ENCODE measurements at places on chromosomes 7 and 10.

GRCh38 chr10:103757531-103758293, 97.7 kb downstream of the SH3PXD2A start:
- DNase-seq: peak; percentile 19

- no peak for DNase-seq
Measured at GRCh38 chr7:101575721-101576120, 53.4 kb downstream of the MYL10 start.

DNA sequence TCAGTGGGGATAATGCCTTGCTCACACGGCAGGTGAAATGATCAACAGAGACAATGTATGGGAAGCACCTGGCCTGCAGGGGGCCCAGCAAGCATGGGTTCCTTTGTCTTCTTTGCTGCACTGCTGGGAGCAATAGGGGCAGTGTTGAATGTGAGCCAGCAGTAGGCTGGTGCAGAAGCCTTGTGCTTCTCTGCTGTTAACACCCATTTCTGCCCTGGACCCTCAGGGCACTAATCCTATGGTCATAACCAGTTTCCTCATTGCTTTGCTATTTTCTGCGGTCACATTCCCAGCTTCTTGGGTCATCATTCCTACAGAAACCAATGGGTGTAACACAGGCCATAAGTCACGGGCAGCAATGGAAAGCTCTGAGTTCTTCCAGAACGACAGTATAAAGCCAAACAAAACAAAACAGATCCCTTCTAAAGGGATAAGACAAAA, 10.9 kb upstream of the LGI1 start:
- DNase-seq: no peak

GRCh38 chr7:10483671-10484070, 490.0 kb upstream of the PHF14 start:
- no peak for DNase-seq

- DNase-seq: no peak
Measured at GRCh38 chr7:74671602-74672001, 14.1 kb downstream of the GTF2I start.

GRCh38 chr10:87707254-87707653, 47.6 kb downstream of the PAPSS2 start:
- DNase-seq: no peak

GRCh38 chr7:71782051-71782450, 630.1 kb downstream of the CALN1 start:
- DNase-seq: no peak

- DNase-seq: no peak
Measured at GRCh38 chr10:29205787-29206186, 83.1 kb upstream of the LYZL1 start.

DNA sequence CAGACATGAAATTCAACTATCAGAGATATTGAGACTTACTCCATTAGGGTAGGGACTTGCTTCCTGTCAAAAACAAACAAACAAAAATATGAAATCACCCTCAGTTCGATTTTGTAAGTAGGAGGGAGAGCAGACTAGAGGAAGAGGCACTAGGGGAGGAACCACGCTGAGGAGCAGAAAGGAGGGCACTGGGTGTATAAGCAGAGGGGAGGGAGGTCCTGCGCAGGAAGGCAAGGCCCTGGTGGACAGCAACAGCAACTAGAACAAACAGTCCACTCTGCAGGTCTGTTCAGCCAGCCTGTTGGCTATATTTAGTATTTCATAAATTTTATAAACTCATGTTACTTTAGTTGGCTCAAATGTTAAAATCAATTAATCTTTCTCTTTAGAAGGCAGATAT, 937.1 kb upstream of the C7orf33 start:
- DNase-seq: no peak

GRCh38 chr7:133545618-133546017, 292.7 kb downstream of the EXOC4 start:
- no peak for DNase-seq

- no peak for DNase-seq
Measured at GRCh38 chr7:117067340-117067739, 114.0 kb downstream of the ST7 start.

DNA sequence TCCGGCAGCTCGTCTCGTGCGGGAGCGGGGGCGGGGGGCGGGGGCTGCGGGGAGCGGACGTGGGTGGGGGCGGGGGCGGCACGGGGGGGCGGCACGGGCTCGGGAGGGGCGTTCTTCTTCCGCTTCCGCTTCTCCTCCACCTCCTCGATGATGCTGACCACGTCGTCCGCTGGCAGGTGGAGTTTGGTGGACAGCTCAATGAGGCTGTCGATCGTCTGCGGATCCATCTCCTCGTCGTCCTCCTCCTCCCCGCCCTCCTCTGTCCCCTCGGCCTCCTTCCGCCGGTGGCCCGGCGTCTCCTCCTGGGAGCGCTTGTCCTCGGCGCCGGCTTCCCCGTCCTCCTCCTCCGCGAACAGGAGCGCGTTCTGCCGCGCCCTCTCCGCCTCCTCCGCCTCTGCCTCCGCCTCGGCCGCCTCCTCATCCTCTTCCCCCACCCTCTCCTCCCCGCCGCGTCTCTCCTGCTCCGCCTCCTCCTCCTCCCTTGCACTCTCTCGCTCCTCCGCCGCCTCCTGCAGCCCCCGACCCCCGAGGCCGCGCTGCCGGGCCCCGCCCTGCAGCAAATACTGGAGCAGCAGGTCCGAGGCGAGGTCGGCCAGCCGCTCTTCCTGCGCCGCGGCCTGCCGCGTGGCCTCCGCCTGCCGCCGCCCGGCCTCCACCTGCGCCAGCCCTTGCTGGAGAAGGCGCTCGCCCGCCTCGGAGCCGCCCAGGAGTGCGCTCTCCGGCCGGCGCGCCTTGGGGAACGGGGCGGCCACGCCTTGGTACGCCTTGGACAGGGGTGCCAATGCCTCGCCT, 1.9 kb downstream of the VGF start:
- DNase-seq: no peak

DNA sequence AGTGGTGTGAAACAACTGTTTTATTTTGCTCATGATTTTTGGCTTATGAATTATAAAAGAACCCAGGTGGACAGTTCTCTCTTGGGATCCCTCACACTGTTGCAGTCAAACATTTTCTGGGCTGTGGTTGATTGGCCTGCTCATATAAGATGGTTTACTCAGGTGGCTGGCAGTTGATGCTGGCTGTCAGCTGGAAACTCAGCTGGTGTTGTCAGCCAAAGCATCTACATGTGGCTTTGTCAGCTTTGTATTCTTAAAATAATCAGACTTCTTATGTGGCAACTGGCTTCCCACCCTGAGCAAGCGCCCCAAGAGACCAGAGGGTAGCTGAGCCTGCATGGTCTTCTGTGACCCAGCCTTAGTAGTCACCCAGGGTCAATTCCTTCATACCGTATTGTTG, 534.7 kb downstream of the NRG3 start:
- DNase-seq: no peak
